ENCODE measurements at places on chromosomes 3 and 15.

DNA sequence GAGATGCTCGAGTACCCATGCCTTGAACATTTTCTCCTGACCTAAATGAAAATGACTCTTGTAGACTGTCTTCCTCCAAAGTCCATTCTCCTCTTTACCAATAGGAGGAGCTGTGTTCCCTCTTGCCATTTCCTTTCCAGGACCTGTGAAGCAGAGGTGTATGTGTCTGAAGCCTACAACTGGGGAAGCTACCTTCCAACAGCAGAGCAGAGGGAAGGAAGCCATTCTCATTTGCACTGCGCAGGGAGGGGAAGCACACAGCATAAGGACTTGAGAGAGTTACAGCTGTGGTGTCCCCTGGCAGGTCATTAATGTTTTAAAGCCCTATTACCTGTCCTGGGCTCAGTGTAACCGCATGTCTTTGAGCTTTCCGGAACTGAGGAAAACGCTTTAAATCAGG, 38.7 kb downstream of the HSPBAP1 start:
- no peak for DNase-seq

- no peak for DNase-seq
These were observed 60.7 kb downstream of the ADAMTS7 start for GRCh38 chr15:78750566-78750965.

DNA sequence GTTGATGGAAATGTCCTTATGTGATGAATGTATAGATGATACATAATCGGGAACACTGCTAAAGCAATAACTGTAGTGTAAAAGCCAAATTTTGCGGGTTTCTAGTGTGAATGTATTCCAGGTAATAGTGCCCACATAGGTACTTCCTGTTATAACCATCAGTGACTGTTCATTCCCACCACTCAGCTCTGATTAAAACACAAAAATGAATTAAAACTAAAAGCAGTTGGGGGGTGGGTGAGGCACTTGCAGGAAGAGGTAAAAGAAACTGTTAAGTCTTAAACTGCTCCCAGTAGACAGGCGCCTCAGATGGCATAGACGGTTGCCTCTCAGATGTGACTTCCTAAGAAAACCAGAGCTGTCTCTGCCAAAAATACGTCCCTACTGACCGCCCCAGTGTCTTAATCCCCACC, 893 bp upstream of the MTHFS start:
- DNase-seq: no peak

- no peak for DNase-seq
These were observed 48.7 kb downstream of the MYH15 start for GRCh38 chr3:108461661-108462111.

GRCh38 chr3:14740983-14741382, 66.0 kb downstream of the C3orf20 start:
- DNase-seq: no peak

DNA sequence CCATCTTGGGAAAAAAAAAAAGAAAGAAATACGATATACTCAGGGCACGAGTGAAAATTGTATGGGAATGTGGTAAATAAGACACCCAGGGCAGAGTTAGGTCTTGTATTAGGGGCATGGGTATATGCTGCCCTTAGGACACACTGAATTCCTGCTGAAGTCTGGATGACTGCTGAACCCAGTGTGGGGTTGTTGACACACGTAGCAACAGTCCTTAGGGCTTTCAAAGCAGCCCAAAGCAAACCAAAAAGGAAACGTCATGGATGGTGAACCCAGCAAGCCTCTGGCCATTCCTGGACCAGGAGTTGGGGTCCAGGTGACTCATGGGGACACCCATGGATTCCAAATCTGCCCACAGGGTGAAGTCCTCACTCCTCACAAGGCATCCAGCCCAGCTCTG, 27.1 kb upstream of the SEMA3F start:
- no peak for DNase-seq

DNA sequence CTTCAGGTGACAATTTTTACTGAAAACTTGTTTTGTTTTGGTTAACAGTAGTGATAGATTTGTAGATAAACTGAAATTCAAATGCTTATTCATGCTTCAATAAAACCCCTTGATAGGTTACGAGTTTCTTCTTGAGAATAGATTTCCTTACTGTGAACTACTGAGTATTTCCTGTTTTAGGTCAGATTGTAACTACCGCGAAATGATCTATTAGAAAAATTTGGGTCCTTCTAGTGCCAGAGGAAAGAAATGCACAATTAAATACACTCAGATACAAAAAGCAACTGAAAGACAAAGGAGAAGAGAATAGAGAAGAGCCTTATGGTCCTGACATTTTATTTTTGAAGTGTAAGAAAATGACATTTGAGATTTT, 251.7 kb upstream of the TBL1XR1 start:
- DNase-seq: no peak

DNA sequence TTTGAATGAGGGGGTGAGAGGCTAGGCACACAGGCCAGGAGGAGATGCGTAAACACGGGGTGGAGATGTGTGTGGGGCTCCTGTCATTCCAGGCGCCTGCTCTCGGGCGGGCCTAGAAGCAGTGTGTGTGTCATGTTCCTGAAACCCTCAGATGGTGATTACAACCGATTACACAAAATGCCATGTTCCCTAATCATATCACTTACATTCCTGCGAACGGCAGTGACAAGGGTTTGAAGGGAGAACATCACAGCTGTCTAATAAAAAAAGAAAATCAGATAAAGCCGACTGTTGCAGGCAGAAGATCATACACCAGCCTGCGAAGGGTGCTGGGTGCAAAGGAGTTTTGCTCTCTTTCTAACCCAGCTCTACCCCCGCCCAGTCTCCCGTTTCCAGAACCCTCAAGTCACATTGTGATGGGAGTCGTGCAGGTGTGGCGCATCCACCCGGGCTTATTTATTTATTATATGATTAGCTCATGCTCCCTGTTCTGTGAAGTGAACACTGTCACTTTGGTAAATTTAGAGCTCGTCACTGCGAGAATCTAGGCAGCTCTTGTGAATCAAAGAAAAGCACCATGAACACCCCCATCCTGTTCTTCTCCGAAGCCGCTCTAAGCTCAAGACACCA, 140.3 kb downstream of the NR2F2 start:
- no peak for DNase-seq

DNA sequence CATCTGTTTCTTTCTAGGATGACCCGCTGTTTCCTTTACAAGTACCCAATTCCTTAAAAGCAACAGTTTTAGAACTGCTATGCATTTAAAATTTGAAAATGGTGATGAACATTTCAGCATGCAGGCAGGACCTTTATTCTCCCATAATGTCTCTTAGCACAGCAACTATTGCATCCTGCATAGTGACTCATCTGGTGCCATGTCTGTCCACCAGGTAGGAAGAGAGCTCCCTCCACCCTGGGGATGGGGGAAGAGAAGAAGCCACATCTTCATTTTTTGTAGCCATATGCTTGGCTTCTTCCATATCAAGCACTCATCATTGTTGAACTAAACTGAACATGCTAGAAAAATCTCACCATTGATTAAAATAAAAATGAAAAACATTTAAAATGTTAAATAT, 9.9 kb downstream of the GPR15 start:
- DNase-seq: no peak

DNA sequence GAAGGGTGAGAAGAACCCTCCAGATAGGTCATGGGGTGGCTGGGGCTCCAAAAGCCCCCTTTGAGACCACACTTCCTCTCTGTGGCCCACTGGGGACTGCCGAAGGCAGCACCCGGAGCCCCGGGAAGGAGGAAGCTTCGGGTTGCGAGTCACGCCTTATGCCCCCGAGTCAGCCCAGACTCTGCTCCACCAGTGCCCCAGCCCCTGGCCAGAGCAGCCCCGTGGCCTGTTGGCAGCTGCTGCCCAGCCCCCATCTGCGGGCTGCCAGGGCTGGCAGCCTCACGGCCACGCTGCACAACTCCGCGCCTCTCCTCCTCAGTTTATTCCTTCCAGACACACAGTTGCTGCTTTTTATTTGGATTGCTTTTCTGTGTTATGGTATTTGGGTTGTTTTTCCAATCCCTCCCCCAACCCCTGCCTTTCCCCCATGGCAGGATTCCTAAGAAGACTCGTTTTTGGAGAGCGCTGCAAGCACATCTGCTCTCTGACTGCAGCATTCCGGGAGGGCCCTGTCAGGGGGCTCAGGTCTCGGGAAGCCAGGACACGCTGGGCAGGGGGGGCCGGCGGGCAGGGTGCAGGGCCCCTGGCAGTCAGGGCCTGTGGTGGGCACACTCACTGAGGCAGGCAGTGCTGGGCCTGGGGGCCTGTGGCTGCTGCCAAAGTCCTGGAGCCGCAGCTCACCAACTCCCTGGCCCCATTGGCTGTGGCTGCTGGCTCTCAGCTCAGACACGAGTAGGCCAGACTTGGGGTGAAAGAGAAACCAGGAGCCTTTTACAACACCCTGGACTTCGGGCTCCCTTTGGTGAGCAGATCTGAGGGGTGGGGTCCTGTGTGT, 20.2 kb downstream of the MAGEF1 start:
- no peak for DNase-seq

Data from T-helper 9 cell (primary cell).